ENCODE measurements at places on chromosomes 2 and 18.

GRCh38 chr2:63950414-63950813, 68.8 kb downstream of the VPS54 start:
- DNase-seq = no peak

GRCh38 chr2:55947752-55948151, 24.2 kb upstream of the EFEMP1 start:
- no peak for DNase-seq

DNA sequence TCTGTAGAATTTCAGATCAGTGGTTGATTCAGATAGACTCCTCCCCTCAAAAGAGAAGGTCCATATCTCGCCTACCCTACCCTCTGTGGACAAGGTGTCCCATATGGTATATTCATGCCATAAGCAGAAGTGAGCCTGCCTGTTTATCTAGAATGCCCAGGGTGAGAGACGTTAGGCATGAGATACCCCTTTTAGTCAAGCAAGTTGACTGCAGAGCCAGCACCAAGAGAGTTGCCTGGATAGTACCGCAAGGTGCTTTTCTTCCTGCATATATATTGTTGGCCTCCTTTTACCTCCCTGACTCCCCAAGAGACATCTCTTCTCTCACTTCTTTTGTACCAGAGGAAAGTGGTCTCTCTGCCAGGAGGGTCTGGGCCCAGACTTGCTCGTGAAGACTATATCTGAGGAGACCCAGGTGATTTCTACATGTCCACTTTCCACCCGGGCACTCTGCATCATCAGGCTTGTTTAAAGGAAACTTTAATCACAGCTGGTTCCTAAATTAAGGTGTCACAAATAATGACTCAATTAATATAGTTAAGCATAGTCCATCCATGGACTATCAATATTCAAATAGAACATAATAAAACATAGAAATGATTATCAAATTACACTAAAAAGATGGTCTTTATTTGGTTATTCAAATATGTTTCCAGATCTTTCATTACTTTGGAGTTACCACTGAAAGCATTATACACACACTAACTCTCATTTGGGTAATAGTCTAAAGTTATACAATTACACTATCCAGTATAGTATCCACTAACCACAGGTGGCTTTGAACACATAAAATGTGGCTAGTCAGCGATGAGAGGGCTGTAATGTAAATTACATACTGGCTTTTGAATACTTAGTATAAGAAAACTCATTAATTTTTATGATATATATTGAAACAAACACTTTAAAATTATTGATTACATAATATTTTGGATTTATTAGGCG, 4.1 kb downstream of the ITGA4 start:
- peak; percentile 80 for DNase-seq

DNA sequence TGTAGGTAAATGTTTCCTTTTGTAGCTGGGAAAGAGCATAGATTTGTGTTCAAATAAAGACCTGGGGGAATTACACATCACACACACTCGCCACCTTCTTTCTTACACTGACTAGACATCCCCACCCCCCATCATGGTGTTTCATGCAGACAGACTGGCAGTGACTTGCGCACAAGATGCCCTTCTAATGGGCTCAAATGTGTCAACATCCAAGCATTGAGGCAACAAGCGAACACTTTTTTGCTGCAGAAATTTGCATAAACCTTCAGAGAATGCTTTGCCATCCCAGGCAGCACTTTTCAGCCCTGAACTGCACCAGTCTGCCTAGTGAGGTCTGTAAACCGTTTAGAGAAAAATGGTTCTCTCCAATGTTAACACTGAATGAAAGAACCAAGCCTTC, 4.5 kb downstream of the HOXD8 start:
- no peak for DNase-seq

DNA sequence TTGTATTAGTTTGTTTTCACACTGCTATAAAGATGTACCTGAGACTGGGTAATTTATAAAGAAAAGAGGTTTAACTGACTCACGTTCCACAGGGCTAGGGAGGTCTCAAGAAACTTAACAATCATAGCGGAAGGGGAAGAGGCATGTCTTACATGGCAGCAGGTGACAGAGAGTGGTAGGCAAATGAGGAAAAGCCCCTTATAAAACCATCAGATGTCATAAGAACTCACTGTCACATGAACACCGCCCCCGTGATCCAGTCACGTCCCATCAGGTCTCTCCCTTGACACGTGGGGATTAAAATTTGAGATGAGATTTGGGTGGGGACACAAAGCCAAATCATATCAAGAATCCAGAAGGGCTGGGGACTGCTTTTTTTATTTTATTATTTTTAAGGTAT, 120.0 kb downstream of the GALNT14 start:
- DNase-seq = no peak

- no peak for DNase-seq
These were observed 219.3 kb upstream of the OSR1 start for GRCh38 chr2:19577723-19578122.

DNA sequence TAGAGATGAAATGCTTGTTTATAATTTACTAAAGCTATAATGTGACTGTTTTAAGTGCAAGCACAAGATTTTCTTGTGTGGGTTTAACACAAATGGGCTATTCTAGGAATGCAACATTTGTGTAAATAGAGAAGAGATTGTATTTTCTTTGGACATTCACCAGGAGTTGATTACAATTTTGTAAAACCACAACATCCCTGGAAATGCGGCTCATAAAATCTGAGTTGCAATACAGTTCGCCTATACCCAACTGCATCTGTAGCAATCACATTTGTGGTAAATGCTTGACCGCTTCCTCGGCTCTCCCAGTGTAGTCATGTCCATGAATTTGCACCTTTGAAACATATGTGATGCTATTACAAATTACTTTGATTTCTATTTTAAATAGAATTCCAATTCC, 348.7 kb upstream of the CDH20 start:
- no peak for DNase-seq

DNA sequence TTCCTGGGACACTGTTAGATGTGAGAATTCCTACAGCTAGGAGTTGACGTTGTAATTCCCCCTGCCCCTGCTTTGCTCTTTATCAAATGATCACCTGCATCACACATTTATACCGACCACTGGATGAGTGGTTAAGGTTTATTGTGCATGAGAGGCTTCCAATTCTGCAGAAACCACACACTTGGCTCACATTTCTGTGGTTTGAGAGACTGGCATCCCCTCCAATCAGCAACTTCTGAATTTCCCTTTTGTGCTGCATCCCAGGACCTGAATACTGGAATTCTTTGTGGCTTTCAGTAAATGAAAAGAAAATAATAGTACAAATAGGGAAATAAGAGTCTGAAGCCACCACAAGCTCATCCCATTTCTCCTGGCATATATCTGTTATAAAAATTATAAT, 628.7 kb upstream of the PIK3C3 start:
- DNase-seq = no peak

DNA sequence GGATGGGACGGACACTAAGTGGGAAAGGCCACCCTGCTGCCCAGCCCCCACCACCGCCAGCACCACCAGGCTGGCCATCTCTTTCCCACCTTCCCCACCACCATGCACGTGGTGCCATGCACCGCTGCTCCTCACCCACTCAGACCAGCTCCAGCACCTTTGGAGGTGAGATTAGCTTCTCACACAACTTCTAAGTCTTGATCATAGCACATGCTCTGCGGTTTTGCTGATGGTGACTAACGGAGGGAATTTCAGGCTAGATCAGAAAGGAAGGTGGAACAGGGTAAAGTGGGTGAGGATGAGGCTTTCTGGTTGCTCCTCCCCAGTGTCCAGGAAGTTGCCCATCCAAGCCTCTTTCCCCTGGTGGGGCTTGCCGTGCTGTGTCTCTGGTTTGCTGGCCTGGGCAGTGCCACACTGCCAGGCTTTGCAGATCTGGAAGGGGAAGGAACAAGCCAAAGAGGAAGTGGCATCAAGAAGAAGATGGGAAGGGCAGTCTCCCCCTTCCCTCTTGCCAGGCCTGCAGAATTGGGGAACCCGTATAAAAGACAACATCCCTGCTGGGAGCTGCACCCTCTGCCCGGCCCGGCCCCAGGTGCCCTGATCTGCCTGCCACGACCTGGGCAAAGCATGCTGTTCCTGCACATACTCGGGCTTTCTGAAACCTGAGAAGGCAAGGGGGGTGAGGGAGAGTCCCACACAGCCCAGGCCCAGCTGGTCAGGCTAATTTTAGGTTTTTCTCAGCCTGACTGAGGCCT, 44.3 kb upstream of the CAB39 start:
- DNase-seq = no peak

DNA sequence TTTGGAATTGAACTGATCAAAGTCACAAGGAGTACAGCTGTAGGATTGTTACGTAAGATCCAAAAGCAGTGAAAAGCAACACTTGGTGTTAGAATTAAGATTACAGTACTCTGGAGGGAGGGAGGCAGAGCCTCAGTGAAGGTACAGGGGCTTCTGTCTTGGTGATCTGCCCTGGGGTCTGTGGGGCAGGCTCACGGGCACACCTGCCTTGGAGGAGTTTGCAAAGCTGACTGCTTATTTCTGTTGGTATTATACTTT, 114.9 kb downstream of the NCK2 start:
- no peak for DNase-seq

DNA sequence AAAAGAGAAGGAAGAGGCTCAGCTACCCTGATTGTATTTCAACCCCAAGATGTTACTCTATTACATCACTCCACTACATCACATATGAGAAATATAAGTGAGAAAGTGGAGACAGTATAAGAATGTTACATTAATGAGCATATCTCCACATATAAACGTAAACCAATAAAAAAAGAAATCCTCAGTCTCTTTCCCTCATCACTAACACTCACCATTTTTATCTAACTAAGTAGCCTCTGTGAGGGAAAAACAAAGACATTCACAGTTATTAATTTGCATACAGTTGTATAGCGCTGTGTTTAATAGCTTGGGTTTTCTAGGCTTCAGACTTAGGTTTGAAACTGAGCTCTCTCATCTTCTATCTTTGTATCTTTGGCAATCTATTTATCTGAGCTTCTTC, 489.1 kb upstream of the LRRTM4 start:
- DNase-seq = no peak

GRCh38 chr2:144522897-144523595, 3.1 kb upstream of the ZEB2 start:
- peak; percentile 29 for DNase-seq

GRCh38 chr2:15733867-15734673, 142.4 kb downstream of the DDX1 start:
- DNase-seq = no peak

DNA sequence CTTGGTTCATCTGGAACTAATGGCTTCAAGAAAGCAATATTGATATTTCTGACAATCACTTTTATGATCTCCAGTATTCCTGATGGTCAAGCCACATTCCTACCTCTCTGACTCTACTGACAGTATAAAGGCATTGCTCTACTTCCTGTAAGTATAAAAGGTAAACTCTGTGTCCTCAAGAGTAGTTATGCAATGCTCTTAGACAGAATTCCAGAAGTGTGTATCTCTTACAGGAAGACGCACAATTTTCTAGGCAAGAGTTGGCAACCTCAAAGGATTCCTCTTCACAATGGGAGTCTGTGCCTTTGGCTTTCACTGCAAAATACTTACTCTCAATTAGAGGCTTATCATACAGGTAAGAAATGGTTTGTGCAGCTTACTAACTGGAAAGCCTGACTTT, 100.1 kb downstream of the THADA start:
- no peak for DNase-seq

- DNase-seq = no peak
These were observed 2.2 kb downstream of the CFAP221 start for GRCh38 chr2:119546447-119546767.

GRCh38 chr2:120261387-120262006, 8.8 kb downstream of the RALB start:
- no peak for DNase-seq

GRCh38 chr2:190553254-190553653, 18.7 kb upstream of the NEMP2 start:
- no peak for DNase-seq

- no peak for DNase-seq
These were observed 18.6 kb upstream of the TOGARAM2 start for GRCh38 chr2:28962505-28962904.

- no peak for DNase-seq
These were observed 50.7 kb upstream of the B3GNT7 start for GRCh38 chr2:231344851-231345250.

DNA sequence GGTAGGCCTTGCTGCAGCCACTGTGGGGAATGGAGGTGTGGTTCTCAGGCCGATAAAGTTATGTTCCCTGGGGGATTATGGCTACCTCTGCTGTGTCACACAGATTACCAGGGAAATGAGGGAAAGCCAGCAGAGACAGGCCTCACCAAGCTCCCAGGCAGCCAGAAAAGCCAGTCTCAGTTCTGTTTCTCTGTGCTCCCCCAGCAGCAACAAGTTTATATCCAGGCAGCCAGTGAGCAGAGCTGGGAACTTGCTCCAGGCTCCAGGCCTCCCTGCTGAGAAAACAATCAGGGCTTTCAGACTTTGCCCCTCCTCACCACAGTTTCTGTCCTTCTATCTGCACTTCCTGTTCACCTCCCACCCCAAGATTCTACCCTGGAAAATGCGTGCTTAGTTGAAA, 596.6 kb upstream of the GYPC start:
- no peak for DNase-seq

DNA sequence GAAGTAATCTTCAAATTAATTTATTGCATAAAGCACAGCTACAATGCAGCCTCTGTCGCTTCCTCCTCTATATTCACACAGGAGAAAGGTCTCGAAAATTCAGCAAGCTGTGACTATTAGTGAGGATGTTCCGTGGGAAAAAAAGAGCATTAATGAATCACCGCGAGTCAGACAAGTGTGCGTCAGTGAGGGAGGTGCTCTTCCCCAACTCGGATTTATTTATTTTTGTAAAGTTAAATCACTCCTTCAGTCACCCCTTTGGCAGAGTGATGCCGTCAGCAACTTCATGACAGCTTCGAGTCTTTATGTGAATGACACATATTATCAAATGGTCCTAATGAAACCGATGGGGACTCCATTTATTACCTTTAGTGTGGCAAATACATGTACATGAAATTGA, 648.9 kb upstream of the SALL3 start:
- no peak for DNase-seq

Data from hematopoietic multipotent progenitor cell treated with erythropoietin and hydrocortisone succinate and interleukin-3 and kit ligand, for 17 days (in vitro differentiated cells).